Stomach (tissue), 19 donors: ENCODE measurements at places on chromosomes 7 and 10. TPM values are rescaled to one million over a fixed set of nuclear protein-coding genes. Genes with fewer than 3 reads are reported as not detected.

FRMPD2 gene
- not detected for total RNA-seq

DNA sequence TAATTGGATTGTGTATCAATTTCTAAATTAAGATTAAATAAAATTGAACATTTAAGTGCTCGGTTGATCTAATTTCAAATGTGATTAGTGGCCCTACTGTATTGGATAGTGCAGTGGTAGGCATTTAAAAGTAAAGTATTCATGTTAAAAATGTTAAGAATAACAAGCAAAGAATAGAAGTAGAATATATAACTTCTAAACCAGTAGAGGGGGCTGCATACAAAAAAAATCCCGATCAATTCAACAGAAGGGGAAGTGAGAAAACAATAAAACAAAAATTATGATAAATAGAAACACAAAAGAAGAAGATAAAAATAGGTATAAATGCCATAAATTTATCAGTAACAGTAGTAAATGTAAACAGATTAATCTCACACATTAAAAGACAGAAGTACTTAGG, 24.9 kb upstream of the WDFY4 start:
- no peak for DNase-seq

- DNase-seq = peak; percentile 46
Observed at GRCh38 chr10:52308251-52309031, 5.6 kb upstream of the DKK1 start.

DNA sequence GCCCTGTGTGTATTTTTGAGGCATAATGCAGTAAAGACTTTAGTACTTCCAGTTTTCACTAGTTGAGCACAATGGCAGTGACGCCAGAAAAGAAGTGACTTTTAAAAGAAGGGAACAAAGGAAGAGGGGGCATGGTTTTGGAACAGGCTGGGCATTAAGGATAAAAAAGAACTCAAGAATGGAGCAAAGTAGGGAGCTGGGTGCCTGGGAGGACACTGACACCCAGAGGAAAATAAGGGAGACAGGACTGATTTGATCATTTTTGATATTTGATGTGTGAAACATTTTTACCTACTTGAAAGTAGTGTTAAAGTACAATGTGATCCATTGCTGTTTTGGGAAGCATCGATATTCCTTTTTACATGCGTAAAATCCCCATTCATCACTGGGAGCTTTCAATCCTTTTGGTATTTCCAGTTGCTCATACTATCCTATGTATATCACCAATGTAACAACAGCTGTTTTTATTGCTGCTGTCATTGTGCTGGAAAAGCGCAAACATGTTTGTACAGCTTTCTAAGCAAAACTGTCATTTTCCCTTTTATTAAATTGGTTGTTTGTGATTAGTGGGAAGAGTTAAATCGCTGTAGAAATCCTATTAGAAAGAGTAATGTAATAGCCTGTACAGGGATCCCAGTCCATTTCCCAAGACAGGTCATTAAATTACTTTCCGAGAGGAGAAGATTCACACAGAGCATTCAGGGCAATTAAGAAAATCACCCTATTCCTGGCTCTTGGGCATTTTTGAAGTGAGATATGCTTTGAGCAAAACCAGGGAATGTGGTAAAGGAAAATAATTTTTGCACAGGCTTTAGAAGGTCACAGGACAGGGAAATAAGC, 85.2 kb downstream of the ADAM12 start:
- no peak for DNase-seq

DNA sequence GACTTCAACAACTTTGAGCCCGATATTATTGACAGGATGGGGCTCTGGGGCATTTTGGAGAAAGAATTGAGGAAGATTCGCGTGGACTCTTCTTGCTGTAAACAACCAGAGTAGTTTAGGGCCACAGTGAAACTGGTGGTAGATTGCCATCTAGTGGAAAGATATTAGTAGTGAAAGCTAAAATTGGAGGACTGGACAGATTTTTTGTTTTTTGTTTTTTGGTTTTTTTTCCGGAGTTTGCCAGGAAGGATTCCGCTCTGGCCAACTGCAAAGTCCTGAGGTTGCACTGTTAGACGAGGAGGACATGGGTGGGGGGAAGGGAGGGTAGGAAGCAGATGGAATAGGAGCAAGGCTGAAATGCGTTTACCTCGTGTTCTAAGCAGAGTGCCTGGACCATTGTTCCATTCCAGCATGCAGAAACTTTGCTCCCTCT, 11.7 kb downstream of the NOBOX start:
- peak; percentile 82 for DNase-seq

DPYSL4 gene
- 0.43 TPM for total RNA-seq

DNA sequence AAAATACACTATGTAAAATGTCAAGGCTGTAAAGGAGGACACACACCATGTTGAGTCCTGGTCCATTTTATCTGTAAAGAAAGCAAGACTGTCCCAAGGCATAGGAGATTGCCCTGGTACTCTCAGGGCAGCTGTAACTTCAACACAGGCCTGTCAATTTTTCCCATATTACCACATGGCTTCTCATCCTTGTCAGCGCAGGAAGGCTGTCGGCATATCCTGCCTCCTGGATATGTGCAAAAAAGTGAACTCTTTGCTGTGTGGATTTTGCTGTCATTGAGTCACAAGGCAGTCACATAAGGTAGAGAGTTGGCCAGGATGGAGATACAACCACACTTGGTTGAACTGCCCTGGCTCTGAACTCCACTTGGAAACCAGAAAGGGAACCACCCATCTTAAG, 8.7 kb downstream of the DUSP5 start:
- DNase-seq = no peak

ATAD1 gene
- 28.0 TPM for total RNA-seq

KAZALD1 gene
- not detected for total RNA-seq

HHEX gene
- 6.7 TPM for total RNA-seq

ATP6V0E2 gene
- total RNA-seq = not detected

- DNase-seq = peak; percentile 95
Observed at GRCh38 chr10:22927661-22928403, at the start of gene ARMC3. Gene ARMC3, plus strand, starts transcription at chr10:22928053. Its CDS starts 3,944 bp downstream, at chr10:22931997.

EN2 gene
- total RNA-seq = not detected

GRCh38 chr10:119298810-119299209, 91.4 kb downstream of the GRK5 start:
- DNase-seq = no peak

GRCh38 chr10:33386926-33387325, 52.5 kb upstream of the NRP1 start:
- no peak for DNase-seq

DNA sequence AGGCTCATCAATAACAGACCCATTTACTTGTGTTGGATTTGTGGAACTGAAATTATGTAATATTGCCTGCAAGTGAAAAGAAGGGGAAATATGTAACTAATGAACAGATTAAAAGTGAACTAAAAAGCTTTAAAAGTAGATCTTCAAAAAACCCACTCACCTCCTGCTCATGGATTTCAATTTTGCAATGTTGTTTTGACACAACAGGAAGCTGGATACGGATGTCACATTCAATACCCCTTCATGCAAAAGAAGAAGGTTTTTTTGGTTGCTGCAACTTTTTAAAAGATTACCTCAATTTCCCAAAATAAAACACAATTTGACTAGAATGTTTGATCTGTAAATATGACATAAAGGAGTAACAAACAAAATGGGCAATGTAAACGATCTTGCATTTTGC, 3.3 kb downstream of the MKI67 start:
- no peak for DNase-seq

DNA sequence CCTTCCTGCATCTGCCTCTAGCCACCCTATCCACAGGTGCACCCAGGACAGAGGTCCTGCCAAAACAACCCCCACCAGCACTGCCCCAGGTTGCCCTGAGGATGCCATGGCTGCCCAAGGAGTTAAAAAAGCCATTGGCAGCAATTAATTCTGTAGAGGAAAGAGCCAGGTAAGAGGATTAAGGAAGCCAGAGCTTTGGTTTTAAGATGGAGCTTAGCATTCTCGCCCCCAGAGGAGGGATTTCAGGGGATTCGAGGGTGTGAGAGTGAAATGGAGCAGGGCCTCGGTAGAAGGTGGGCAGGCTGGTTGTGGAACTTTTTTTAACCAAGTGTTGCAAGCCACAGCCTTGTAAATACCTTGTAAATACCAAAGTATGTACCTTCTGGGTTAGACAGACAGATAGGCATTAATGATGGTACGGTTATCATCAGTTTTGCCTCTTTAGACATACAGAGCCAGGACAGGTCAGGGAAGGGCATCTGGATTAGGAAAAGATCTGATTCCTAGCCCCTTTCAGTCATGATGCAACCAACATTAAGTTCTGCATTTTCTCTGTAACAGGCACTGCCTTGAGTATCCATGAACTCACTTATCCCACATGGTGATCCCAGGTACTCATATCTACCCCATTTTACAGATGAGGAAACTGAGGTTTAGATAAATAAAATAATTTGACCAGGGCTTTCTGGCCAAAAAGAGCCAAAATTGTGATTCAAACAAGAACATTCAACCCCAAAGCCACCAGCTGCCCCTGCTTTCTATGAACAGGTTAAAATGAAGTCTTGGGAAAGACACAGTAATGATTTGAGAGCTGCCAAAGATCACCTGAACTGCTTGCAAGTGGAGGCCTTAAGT, 120.7 kb upstream of the PPIF start:
- DNase-seq = no peak

MAGI2 gene
- total RNA-seq = 53.9 TPM

DNA sequence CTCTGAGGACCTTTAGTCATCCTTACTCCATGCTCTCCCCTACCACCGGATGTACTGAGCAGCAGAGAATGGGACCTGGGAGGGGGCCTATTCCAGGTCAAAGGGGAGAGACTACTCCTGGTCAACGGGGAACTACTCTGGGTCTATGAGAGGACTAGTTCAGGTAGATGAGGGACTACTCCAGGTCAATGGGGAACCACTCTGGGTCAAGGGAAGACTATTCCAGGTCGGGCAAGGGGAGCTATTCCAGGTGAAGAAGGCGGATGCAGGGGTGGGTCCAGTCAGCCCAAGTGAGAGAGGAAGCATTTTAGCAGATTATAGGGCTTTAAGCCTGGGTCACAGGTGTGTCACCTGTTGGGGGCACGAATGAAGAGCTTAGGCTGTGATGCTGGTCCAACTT, 35.4 kb downstream of the CCM2 start:
- no peak for DNase-seq

DNA sequence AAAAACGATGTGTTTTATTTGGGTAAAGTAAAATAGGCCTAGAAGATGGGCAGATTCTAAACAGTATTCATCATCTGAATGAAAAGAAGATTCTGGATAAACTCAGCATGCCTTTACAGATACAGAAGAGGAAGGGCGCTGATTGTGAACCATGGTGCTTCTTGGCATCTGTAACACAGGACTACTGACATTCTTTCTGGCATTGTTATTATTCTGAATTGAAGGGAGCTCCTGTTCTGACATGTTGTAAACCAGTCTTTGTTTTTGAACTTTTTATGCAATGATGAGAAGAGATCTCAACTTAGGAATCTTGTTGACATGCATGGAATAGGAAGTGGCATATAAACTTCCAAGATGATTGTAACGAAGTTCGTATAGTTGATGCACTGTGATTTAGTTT, 13.5 kb downstream of the RPA3 start:
- DNase-seq = no peak

IFIT3 gene
- 11.4 TPM for total RNA-seq

DNA sequence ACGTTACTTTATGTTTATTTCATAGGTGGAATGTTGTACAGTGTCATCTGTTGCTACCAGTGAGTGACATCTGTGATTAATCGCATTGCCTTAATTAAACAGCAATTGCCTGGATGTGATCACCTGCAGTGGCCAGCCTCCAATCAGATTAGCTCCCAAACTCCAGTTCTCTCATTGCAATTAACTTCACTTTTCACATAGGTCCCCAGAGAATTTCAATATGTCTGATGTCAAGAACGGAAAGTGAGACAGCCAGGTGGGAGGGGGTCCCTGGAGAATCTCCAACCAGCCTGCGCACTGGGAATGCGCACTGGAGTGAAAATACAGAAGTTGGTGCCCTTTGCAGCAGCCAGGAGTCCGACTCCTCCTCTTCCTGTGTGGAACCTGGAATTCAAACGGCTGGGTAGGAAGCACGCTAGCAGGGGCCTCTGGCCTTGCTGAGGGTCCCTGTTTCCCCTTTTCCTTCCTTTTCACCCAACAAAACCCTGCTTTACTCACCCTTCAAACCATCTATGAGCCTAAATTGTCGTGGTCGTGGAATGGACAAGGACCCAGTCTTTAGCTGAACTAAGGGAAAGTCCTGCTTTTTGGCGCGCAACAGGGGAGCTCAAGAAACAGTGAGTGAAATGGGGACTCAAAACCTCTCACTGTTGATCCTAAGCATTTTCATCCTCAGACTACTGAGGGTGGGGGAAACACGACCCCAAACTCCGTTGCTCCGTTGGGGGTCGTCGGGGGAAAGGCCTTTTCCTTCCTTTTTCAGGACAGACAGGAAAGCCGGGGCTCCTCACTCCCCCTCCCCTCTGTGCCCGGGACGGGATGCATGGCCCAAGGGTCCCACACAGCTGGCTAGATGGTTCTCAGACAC, 1355.5 kb upstream of the LRRTM3 start:
- peak; percentile 85 for DNase-seq

- no peak for DNase-seq
Observed at GRCh38 chr10:119020627-119020946, 8.9 kb upstream of the NANOS1 start.

SLC16A12 gene
- total RNA-seq = 1.4 TPM

- no peak for DNase-seq
Observed at GRCh38 chr10:132152896-132153580, 33.7 kb upstream of the DPYSL4 start.

NME8 gene
- not detected for total RNA-seq

DNA sequence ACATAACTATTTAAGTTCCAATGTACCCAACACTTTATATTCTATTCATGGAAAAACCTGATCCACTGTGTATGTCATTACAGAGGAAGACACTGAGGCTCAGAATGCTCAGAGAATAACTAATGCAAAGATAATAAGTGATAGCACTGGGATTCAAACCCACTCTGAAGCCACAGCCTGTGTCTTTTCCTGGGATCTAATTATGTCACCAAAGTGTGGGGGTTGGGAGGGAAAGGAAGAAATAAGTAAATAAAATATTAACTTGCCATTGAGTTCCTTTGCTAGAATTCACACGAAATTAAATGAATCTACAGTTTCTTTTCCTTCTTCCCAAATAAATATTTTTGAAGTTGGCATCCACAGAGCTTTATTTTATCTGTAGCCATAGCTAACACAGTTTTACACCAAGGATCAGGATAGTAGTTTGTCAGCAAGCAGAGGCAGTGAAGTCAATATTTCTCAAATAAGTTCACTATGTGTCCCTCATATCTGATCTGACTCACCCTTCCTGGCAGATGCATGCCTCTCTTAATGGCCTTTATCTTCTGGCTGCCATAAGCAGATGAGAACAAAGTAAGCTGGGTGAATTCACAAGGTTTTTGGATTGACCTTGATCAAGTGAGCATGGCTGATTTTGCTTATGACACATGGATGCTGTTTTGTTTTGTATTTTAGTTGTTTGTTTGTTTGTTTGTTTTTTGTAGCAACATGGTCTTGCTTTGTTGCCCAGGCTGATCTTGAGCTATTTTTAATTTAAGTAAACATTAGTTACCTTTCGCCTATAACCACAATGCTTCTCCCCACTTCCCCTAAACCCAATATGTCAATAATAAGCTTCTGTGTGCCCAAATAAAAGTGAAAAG, 6.3 kb downstream of the RAPGEF5 start:
- no peak for DNase-seq

GRCh38 chr10:95414844-95415485, 124.2 kb upstream of the PDLIM1 start:
- no peak for DNase-seq

GRCh38 chr7:41189866-41190265, 513.0 kb downstream of the INHBA start:
- DNase-seq = no peak

MSMB gene
- 130 TPM for total RNA-seq
